ENCODE measurements at places on chromosomes 5 and 9.

DNA sequence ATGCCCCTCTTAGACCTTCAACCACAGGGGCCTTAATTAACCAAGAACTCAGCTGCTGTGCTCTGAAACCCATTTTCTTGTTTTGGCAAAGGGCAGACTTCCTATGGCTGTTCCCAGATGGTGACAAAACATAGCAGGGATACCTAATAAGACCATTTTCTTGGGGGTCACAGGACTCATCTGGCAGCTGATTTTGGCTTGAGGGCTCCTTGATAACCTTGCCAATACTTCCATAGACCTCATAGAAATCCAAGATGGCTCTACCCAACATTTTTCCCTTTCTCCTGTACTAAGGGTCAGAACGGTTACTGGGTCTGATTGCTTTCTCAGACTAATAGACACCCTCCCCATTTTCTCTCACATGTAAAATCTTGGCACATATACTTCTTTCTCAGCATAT, 757.7 kb upstream of the SEMA6A start:
- DNase-seq: no peak

GRCh38 chr9:34989946-34990635, 546 bp downstream of the DNAJB5 start:
- DNase-seq: peak; percentile 55

GRCh38 chr5:162514116-162514515, 446.5 kb downstream of the GABRG2 start:
- no peak for DNase-seq

- DNase-seq: no peak
Observed at GRCh38 chr5:129465776-129466344, 5.8 kb downstream of the ADAMTS19 start.

DNA sequence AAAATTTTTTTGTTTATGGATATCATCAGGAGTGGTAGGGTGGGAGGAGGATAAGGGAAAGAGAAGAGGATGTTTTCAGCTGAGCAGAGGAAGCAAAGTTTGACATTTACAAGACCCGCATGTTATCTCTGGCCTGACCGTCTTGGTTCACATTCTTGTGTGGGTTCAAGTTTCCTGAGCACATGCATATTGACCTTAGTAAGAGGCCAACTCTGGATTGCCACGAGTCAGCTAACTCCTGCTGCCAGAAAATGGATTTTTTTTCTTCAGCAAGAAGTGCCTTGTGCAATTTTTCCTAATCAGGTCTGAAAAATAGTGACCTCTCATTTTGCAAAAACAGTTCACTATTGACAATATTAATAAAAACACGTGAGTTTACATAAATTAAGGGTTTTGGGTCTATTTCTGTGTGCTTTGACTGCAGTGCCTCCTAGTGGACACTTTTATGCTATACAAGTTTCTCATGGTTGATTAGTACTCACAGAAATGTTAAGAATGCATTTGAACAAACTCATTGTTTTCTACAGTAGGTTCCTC, 27.1 kb upstream of the BASP1 start:
- DNase-seq: peak; percentile 11

GRCh38 chr9:84659313-84659712, 10.2 kb upstream of the NTRK2 start:
- DNase-seq: no peak

GRCh38 chr5:18375641-18376040, 741.4 kb downstream of the TAF11L14 start:
- no peak for DNase-seq

- no peak for DNase-seq
Observed at GRCh38 chr5:136046246-136046645, 17.5 kb downstream of the TGFBI start.

- DNase-seq: no peak
Observed at GRCh38 chr9:1713841-1714240, 301.3 kb upstream of the SMARCA2 start.

GRCh38 chr9:72300873-72301272, 64.1 kb downstream of the ZFAND5 start:
- DNase-seq: no peak

GRCh38 chr9:38022995-38023394, 46.0 kb downstream of the SHB start:
- DNase-seq: peak; percentile 85

DNA sequence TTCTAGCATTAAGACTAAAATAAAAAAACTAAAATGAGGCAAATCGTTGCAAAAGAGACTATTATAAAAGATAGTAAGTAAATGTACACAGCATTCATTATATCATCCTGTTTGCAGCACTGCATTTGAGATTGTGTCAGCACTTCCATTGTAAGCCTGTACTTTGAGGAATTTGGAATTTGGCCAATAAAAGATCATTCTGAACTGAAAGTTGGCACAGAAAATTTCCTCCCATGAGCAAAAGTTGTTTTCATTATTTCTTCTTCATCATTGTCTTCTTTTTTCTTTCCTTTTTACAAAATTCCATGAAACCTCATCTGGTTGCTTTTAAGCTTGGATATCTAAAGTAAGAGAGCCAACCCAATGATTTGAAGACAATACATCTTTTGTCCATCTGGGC, 199.3 kb upstream of the ADAMTSL1 start:
- peak; percentile 40 for DNase-seq

DNA sequence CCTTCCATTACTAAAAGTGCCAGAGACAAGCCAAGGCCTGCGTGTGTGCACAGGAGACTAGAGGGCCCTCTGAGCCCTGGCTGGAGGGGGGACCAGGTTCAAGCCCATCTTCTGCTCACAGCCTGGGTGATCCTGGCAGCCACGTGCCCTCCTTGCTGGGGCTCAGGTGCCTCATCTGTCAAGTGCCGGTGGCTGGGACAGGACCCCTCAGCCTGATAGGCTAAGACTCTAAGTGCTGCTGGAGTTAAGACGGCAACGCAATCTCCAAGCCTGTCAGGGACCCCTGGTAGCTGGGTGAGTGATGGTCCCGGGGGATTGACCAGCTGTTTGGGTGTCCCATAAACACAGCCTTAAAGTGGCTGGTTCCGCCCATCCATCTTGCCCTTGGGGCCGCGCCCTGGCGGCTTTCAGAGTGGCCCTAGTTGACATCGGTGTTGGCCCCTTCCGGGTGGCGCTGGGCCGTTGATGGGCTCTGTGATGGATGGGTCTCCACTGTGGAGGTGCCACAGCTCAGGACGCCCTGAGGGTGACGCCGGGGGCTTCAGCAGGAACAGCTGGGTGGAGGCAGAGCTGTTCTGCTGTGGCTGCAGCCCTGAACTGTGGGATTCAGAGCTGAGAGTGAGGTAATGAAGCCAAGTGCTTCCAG, 136.2 kb downstream of the BARX1 start:
- no peak for DNase-seq

DNA sequence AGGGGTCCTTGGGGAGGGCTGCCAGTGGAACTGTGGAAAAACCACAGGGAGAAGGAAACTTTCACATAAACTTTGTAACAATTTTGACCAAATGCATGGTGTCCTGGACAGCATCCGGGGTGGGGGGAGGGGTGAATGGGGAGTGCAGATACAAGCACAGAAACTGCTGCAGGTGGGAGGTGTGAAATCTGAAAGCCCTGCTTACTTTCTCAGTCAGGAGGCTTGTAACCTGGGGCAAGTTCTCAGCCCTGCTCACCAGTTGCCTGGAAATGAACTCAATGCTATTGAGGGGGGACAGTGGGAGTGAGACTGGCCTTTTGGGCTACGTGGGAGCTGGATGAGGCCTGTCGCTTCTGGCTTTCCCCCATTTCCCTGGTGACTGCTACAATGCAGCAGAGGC, 694.5 kb upstream of the ZNF608 start:
- DNase-seq: no peak

- peak; percentile 49 for DNase-seq
Observed at GRCh38 chr5:116409591-116410296, 164.9 kb downstream of the SEMA6A start.

- DNase-seq: no peak
Observed at GRCh38 chr9:10793306-10793705, 180.5 kb upstream of the PTPRD start.

GRCh38 chr9:70477907-70478480, 63.5 kb upstream of the KLF9 start:
- no peak for DNase-seq

DNA sequence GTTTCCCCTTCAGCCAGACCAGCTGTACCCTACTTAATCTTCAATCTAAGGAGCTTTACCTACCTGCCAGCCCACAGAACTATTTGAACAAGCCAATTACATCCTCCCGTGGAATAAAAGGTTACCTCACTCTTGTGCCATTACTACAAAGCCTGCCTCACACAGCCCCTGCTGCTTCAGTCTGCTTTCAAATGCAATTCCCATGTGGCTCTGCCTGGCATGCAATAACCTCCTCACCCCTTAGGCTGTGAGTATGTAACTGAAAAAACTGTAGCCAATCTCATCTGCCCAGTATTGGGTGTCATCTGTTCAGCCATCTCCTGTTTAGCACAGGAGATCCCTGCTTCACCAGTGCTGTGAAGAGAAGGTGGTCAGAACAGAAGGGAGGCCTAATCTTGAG, 6.1 kb upstream of the GCNT1 start:
- no peak for DNase-seq

DNA sequence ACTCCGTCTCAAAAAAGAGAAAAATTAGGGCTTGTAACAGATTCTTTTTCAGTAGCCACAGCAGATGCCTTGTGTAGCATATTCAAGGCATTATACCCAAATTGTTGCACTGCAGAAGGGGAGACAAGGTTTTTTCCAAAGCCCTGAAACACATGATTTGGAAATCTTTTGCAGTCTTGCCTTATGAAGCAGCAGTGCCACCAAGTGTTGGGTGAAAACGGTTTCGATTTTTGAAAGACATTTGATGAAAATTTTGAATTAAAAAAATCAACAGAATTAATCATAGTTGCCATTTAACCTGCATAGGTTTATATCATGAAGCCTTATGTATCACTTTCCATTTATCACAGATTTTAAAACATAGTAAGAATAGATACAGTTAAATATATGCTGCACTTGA, 479.5 kb downstream of the TAF11L14 start:
- peak; percentile 74 for DNase-seq

- no peak for DNase-seq
Observed at GRCh38 chr5:98656125-98656795, 117.2 kb upstream of the RGMB start.

DNA sequence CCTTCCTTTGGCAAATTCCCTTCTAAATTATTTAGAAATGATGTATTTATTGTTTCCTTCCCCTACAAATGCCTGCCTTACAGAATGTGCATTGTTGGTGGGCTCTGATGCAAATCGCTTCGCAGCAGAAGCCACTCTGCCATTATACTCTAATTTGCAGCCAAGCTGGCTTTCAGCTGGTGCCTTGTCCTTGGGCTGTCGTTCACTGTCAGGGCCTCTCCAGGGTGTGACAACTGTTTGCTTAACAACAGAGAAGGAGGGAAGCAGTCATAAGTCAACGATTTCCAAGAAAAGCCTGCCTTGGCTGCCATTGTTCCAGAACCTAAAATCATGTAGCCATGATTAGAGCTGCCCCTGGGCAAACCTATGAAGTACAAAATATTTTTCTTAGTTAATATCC, 260.1 kb upstream of the RGMB start:
- no peak for DNase-seq

- DNase-seq: no peak
Observed at GRCh38 chr5:1867114-1867814, 15.5 kb downstream of the IRX4 start.

DNA sequence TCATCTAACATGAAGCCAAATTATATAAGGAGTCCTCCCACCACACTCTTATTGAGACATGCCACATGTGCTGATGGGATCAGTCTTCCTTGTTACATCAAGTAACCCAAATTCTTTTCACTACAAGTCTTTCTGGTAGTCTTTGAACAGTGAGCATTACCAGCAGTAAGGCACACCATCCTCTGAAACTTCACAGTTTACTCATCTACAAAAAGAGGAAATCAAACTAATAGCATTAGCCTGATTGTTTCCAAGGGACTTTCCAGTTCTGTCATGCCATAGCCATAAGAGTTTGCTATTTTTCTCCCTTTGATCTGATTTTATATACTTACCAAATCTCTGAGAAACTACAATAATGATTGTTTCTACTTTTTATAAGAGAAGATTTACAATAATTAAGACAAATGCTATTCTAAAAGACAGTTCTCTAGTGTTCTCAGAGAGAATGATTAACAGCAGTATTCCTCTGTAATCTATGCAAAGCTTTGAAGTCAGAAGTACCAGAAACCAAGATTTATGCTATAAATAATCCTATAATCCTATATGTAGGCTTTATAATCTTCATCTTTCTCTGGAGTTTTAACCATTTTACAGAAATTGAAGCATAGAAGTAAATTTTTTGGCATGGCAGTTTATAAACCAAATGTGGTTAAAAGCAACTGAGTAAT, 166.2 kb upstream of the ACO1 start:
- DNase-seq: no peak

DNA sequence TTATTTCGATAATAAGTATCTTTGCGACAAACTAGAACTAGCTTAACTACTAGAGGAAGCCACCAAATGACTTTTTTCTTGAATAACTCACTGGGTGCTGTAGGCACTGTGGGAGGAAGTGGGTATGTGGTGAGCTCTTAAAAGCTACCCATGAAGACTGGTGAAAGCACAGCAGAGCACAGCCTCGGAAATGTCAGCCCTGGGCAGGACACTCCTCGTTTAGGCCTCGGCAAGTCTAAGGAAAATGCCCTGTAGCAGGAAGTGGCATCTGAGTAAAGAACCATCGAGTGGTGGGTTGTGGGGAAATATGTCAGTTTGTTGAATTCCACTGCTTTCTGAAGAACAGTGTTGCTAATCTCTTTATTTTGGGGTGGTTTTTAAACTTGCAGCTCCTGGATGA, 44.0 kb upstream of the NCS1 start:
- no peak for DNase-seq

- DNase-seq: no peak
Observed at GRCh38 chr5:147645197-147645596, 135.3 kb upstream of the DPYSL3 start.

DNA sequence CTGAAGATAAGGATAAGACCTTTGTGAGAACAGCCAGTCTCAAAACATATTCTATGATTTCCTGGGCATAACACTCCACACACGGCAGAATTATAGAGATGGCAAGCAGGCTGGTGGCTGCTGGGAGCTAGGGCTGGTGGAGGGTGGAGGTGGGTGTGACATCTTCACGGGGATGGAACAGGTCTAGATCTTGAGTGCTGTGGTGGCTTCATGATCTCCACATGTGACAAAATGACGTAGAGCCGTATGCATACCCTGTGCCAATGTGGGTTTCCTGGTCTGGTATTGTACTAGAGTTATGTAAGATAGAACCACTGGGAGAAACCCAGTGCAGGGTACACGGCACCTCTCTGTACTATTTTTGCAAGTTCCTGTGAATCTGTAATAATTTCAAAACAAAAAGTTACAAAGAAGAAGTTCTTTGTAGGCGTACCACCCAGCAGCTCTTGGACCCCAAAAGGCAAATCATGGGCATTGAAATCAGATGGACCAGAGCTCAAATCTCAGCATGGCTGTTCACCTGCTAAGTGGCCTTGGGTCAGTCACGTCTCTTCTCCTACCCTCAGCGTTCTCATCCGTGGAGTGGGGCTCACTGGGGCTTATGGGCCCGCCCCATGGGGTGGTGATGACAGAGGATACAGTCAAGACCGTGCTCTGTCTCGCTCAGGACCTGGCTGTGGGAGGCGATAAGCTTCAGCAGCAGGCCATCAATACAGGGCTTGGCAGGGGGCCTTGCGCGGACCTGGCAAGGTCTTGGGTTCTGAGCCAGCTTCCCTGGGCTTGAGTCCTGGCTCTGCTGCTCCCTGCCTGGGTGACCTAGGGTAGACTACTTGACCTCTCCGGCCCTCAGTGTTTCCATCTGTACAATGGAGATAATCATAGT, 74.7 kb upstream of the UNC5A start:
- no peak for DNase-seq

All from COR-L47 (cell line).